ENCODE measurements at places on chromosomes 4 and X.

- DNase-seq, result peak; percentile 38
Measured at GRCh38 chr4:56995525-56995924, 16.8 kb downstream of the POLR2B start.

DNA sequence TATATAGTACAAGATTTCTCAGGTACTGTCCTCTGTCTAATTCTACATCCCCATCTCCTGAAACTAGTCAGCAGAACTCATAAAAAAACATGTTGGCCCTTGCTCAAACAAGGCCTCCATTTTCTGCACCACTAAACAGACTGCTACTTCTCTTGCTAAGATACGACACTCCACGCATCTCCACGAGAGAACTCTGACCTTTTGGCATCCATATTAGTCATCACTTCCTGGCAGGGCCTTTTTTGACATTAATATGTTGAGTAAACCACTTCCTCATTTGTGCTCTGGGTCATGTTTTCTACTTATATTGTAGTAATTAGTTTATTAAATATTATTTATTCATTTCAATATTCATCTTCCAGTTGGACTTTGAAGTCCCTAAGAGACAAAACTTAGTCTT, 65.6 kb downstream of the DCAF8L1 start:
- DNase-seq, result peak; percentile 17

DNA sequence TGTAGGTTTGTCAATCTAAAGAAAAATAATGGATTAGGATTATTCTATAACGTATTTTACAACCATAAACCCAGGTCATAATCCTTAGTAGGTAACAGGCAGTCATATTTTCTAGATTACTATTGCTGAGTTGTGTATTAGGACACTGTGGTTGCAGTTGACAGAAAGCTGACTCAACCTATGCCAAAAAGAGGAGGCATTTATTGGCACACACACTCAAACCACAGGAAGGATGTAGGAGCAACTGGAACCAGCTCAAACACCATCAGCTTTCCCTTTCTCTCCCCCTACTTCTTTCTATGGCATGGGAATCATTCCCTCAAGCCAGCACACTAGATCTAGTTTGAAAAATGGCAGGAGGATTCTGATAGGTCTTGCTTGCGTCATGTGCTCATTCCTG, 136.4 kb upstream of the FAM9C start:
- DNase-seq, result peak; percentile 66

DNA sequence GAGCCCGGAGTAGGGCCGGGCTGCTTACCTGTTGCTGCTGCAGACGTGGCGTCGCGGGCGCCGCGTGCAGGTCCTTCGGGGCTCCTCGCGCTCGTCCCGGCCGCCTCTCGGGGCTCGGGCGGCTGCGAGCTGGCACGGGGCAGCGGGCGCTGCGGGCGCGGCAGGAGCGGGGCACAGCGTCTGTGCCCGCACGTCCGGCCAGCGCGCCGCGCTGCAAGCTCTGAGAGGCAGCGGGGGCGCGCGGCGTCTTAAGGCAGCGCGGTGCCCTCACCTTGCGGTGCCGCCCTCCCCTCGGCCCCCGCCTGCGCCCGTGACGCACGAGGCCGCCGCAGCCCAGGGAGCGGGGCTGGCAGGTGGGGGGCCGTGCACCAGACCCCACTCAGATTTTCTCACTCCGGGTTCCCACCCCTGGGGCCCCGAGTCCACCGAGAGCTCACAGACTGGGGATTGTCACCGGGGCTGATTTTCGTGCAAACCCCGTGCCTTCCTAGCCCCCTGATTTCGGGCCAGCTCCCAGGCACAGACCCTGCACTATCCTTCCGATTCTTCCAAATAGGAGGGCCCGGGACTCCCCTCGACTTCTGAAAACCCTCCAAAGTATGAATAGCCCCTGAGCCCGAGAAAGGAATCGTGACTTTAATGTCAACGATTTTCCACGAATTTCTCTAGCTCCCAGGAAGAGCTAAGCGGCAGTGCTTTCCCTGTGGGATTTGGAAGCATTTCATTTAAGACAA, at the start of gene GPR101:
GPR101 (minus strand) TSS at position 222 of the 734 bp plus-strand sequence. CDS start 2,321 bp downstream, outside the sequence.
- no peak for DNase-seq

GRCh38 chrX:107766470-107767150, 9.0 kb downstream of the TSC22D3 start:
- DNase-seq, result peak; percentile 32

GRCh38 chr4:156838761-156839160, 132.8 kb downstream of the PDGFC start:
- DNase-seq, result peak; percentile 7

DNA sequence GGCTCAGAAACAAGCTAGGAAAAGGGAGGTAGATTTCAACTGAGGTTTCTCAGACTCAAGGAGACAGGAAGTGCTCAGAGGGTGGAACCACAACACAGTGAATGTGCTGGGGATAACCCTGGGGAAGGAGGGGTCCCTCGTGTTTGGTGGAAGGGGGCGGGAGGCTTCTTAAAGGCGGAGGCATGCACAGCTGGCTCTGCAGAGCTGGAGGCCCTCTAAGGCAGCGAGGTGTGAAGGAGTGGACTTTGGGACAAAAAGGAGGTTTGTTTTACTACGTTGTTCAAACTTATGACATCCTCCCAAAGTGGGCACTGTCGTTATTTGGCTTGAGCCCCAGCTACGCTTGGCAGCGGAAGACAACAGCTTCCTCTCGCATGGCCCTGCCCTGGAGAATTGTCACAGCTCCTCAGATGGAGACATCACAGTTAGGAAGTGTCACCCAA, 21.7 kb upstream of the MTM1 start:
- DNase-seq, result no peak

DNA sequence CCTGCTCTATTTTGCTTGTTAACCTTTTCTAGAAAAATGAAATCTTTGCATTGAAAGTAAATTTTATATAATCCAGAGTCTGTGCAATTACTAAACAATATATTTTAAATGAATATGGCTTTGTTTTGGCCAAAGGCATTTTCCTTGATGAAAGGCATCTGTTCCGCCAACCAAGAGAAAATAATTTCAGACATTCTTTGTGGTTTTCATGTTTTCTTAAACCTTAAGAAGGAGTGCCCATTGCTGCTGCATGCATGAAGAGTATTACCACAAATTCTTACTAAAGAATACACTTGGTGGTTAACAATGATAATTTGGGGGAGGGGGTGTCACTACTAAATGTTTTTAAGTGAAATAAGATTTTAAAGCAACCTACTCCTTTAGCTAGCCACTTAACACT, 2.7 kb upstream of the PDGFC start:
- DNase-seq, result peak; percentile 89

DNA sequence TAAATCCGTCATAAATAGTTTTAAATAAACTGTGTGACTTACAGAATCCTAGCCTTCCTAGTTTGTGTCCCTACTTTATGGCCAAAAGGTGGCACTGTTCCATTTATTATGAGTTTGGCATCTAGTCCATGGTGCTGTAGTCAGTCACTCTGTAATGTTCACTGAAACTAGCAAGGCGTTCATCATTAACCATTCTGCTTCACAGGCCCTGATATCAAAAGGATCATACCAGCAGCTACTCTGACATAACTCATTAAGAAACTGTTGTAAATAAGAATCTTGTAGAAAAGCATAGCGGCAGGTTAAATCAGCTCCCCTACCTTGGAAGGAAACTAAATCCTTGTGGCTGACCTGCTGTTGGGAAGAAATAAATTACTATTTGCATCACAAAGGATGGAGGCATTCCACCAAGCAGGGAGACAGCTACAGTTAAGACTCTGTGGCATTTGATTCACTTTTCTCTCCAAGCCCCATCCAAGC, 919.6 kb upstream of the DIAPH2 start:
- DNase-seq, result peak; percentile 19

DNA sequence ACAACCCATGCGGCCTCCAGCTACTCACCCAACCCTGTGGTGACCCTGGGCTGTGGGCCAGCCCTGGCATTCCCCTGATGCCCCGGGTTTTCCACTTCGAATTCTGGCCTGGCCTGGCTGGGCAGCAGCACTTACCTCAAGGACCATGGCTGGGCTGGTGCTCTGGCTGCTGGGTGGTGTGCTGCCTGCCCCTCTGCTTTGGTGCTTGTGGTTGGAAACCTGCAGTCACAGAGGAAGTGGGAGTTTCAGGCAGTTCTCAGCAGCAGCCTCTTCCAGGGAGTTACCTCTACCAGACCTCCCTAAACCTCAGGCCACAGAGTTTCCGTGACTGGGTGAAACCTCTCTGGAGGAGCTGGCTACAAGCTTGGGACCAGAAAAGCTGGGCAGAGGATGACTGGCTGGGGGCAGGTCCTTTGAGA, at the start of gene CXCR3:
CXCR3 (minus strand) TSS at position 209 of the 419 bp plus-strand sequence; CDS start at position 147, 62 bp downstream.
- no peak for DNase-seq

DNA sequence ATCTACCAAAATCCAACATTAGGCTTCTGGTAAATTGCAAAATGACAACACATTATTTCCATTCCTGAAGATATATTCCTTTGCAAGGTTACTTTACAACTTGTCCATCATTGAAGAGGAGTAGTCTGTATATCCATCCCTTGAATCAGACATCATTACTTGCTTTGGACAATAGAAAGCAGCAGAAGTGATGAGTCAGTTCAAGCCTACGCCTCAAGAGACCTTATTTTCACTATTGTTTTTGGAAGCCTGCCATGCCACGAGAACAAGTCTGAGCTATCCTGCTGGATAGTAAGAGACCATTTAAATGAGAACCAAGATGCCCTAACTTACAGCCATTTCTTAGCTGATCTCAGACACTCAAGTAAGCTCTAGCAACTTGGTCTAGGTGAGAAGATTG, 246.0 kb upstream of the HHIP start:
- DNase-seq, result peak; percentile 96

DNA sequence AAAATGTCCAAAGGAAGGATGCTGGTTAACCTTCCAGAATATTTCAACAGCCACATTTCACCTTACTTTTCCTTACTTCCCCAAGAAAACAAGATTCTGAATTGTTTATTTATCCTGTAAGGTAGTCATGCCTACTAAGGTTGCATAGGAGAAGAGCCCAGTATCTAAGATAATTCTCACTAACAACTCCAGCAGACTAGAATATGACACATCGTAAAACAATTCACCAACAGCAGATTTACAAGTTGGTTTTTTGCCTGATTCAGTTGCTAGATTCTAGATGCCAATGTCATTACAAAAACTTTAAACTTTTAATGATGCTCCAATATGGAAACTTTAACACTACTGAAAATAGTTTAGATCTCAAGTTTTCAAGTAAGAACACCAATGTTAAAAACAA, 176.4 kb downstream of the IL13RA2 start:
- peak; percentile 8 for DNase-seq

- no peak for DNase-seq
Measured at GRCh38 chrX:131646106-131646505, 102.2 kb downstream of the OR13H1 start.

DNA sequence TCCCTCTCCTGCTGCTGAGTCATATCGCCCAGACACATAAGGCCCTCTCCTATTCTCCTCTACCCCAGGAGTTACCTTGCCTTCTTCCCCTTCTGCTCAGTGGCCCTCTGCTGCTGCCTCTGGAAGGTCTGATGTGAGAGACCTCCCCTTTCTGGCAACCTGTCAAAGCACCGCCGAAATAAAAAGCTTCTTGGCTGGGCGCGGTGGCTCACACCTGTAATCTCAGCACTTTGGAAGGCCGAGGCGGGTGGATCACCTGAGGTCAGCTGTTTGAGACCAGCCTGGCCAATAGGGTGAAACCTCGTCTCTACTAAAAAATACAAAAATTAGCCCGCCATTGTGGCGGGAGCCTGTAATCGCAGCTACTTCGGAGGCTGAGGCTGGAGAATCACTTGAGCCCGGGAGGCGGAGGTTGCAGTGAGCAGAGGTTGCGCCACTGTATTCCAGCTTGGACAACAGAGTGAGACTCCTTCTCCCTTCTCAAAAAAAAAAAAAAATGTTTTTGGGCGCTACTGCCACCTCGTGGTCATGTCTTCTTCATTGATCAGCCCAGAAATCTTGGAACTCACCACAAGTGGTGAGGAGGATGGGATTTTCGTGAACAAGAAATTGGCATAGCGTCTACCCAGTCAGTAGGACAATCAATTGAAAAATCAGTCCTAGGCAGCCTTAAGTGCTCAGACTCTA, 8.6 kb upstream of the ZXDA start:
- DNase-seq, result peak; percentile 36

- no peak for DNase-seq
Measured at GRCh38 chr4:160745126-160745525, 1418.7 kb downstream of the FSTL5 start.

DNA sequence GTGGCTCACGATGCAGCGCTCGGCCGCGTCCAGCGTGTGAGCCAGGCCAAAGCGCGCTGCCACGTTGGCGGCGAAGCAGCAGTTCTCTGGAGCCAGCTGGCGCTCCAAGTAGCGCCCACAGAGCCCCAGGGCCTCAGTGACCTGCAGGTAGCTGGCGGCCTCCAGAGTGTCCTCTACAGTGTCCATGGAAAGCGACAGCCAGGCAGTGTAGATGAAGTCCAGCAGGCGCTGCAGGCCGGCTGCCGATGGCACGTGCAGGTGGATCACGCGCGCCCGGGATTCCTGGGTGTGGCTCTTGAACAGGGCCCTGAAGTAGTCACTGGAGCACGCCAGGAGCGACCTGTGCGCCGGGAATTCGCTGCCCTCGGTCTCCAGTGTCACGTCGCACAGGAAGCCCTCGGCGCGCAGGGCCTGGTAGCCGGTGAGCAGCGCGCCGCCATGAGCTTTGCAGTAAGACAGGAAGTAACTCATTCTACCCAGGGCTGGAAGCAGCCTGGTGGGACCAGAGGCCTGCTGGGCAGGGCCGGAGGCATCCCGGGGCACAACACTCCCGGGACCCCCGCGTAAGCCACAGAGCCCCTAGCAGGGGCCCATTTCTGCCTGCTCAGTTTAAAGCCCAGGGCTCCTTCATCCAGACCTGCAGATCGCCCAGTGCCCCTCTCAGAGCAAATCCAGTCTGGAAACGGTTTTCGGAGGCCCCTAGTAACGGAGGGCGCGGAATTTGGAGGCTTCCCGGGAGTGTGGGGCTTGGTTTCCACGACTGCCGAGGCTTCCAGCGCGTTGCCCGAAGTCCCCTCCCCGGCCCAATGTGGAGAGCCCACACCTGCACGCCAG, 595 bp downstream of the KLHL34 start:
- DNase-seq, result no peak

GRCh38 chr4:105990933-105991332, 95.7 kb downstream of the NPNT start:
- peak; percentile 47 for DNase-seq

- DNase-seq, result no peak
Measured at GRCh38 chr4:78926826-78927225, 12.4 kb downstream of the PAQR3 start.

DNA sequence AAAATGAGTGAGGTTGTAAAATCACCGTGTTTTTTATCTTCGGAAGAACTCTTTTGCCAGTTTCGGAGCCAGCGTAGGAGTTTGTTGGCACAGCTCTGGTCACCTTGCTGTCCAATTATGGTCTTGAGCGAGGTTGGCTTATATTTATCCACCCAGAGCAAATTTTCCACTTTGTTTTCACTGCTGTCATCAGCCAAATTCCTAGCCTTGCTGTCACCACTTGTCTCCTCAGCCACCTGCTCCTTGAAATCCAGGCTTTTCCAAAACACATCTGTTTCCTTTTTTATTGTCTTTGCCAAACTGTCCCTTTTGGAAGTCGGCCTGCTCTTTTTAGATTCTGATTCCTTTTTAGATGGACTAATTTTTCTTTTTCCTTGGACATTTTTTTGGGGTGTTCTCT, 57.6 kb downstream of the RFC1 start:
- no peak for DNase-seq
